A549 (cell line): ENCODE measurements at places on chromosomes 13 and 19.

DNA sequence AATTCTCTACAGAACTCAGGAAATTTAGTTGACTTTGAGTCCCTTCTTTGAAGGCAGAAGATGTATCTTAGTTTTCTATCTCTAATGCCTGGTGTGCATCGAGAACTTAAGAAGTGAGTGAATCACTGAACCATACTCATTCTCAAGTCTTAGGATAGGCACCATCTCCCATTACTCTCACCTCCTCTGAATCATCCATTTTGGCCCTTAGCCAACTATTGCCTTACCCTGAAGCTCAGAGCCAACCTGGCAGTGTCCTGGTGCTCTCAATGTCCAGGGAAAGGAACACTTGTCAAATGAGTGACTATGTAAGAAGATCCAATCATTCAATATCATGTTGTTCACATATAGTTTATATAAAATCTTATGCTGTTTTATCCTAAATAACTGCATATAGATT is 146.6 kb downstream of the RGCC start:
- DNase-seq: peak; percentile 57

- DNase-seq: no peak
Observed at GRCh38 chr19:15776991-15777970, 10.2 kb upstream of the OR10H5 start.

DNA sequence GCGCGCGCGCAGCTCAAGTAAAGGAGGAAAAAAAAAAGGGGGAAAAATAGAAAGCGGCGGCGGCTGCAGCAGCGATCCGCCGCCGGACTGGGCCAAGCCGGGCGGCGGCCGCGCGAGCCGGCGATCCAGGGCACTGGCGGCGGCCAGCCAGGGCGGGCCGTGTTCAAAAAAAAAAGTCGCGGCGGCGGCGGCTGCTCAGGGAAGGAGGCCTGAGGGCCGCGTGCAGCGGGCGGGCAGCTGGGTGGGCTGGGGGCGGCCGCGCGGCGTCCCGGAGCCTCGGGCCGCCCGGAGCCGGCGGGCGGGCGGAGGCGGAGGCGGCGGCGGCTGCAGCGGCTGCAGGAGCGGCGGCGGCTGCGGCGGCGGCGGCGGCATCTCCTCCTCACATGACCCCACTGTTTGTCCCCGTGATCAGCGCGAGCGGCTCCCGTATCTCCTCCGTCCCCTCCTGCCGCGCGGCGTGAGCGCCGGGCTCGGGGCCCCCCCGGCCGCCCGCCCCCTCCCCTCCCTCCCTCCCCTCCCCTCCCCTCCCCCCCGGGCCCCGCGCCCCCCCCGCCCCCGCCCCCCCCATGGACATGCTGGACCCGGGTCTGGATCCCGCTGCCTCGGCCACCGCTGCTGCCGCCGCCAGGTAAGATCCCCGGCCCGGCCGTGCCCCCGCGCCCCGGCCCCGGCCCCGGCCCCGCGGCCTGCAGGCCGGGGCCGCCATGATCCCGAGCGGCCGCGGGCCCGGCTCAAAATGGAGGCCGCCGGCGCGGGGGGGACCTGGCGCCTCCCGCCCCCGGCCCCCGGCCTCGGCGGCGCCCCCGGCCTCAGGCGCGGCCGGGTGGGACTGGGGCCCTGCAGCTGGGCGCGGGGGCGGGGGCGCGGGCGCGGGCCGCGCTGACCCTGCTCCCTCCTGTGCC is at the start of gene USF2:
TSS of gene USF2 (plus strand) at position 427 of the 902 bp plus-strand sequence. CDS start at position 567, 140 bp downstream.
- DNase-seq: peak; percentile 93

GRCh38 chr19:36103842-36104552 is 6.9 kb upstream of the OVOL3 start:
- DNase-seq: peak; percentile 38

- no peak for DNase-seq
Observed at GRCh38 chr13:36101157-36101556, 30.0 kb downstream of the DCLK1 start.

DNA sequence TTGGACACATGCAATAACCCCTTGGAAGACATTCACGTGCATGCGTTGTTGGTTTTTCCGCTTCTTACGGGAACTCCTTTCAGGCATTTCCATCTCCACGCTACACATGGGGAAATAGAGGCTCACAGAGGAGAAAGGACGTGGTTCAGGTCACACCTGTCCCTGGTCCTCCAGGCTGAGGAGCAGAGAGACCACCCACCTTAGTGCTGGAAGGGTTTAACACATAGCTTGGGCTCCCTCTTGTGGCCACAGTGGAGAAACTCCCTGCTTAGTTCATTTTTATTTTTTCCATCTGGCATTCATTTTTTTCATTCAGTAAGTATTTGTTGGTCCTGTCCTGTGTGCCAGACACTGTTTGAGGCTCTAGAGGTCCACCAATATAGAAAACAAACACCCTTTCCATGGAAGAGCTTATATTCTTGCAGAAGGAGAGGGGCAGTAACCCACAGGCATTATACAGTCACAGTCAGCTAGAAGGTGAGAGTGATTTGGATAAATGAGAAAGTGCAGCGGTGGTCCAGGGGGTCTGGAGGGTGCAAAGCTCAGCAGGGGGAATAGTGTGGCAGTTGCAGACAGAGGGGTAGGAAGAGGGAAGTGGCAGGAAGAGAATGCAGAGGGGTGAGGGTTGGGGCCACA is 24.2 kb upstream of the TTYH1 start:
- no peak for DNase-seq

GRCh38 chr19:29860492-29860891 is 48.7 kb downstream of the CCNE1 start:
- DNase-seq: peak; percentile 66

DNA sequence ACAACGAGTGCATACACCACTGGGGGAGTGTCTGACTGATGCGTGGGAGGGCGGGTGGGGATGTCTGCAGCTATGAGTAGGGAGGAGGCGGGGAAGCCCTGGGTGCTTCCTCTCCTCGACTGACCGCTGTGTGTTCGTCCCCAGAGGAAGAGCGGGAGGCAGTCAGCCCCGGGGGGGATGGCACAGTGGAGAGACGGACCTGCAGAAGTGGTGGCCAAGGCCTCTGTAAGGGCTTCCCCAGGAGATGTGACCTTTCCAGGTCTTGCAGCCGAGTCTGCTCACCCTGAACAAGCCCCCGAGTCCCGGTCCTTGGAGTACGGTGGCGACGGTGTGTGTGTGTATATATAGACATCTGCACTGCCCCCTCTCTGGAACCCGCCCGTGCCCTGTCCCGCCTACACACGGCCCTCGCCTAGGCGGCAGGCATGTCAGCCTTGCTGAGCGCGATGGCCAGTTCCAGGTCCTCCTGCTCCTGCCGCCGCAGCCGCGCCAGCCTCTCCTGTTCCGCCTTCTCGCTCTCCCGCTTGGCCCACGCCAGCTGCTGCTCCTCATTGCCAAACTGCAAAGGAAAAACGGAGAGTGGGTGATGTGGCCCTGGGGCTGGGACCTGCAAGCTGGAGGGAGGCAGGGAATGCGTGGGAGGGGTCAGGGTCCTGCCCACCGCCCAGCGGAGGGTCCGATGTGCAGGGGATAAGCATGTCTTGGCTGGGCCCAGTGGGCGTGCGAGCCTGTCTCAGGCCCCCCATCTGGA is 30.8 kb downstream of the KLF2 start:
- DNase-seq: no peak

DNA sequence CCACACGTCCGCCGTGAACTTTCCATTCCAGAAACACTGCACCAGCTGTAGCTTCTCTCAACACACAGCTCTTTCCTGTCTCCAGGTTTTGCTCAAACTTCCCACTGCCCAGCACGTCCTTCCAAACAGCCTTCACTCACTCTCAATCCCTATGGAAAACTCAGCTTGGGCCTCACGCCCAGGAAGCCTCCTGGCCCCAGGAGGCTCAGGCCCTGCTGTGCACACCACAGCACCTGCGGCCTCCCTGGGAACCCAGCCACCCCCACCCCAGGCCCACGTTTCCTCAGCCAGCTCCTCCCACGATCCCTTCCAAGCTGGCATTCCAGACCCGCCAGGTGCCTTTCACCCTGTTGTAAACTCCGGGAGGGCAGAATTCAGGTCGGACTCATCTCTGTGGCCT is 35.2 kb downstream of the C13orf46 start:
- no peak for DNase-seq
